ENCODE measurements at places on chromosomes 5 and 9.

- no peak for DNase-seq
Observed at GRCh38 chr9:32590476-32590875, 17.5 kb upstream of the NDUFB6 start.

DNA sequence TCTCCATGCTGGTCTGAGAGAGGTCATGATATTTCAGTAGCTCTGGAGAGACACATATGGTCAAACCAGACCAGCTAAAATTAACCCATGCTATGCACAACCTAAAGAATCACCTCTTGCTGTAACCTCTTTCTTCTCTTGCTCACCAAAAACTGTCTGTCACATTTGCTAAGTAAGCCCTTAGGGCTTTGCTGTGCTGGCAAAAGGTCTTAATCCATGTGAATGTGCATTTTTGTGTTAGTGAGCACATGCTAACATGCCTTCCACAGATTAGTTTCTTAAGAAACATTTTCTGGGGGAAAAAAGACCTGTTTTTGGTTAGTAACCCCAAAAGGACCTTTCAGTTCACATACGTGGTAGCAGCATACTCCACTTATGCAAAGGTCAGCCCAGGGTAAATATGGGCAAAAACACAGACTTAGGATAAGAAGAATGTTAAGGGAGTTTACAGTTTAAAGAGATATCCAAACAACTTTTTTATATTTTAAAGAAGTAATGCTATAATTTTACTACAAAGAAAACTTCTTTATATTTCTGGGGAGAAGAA lies 124.2 kb upstream of the CCDC152 start:
- DNase-seq, result no peak

DNA sequence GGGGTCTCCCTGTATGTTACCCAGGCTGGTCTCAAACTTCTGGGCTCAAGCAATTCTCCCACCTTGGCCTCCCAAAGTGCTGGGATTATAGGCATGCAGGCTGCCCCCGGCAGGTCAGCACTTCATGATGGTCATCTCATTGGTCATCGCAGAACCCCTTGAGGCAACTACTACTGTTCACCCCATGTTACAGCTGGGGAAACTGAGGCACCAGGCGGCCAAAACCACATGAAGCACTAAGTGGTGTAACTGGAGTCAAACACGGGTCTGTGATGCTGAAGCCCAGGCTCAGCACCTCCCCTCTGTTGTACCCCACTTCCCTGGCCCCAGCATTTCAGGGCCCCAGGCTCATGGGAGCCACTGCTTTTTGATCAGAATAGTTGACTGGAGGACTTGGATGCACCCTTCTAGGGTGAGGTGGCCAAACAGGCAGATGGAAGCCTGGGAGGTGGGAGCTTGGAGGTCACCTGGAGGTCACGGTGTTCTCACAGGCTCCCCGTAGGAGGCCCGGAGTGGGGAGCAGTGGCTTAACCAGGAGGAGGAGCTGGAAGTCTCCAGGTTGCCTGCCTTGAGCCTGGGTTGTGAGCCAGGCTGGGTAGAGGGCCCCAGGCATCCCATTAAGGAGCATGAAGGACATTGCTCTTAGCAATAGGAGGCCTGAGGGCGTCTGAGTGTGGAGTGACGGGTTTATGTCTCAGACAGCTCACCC lies 57.3 kb upstream of the RPL26L1 start:
- no peak for DNase-seq

DNA sequence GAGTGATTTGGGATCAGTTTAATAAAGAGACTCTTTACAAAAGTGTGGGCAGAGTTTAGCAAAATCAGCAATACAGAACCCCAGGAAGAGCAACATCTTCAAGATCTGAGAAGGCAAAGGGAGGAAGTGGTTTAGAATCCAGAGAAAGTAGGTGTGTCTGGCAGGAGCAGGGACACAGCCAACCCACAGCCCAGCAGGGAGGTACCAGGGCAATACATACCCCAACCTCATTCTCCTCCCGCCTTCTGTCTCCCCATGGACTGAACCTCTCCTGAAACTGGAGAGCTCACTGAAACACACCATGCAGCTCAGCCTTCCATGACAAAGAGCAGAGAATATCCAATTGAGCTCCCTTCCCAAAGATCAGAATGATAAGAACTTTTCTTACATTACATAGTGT lies 283.4 kb downstream of the PRELID2 start:
- DNase-seq, result no peak

DNA sequence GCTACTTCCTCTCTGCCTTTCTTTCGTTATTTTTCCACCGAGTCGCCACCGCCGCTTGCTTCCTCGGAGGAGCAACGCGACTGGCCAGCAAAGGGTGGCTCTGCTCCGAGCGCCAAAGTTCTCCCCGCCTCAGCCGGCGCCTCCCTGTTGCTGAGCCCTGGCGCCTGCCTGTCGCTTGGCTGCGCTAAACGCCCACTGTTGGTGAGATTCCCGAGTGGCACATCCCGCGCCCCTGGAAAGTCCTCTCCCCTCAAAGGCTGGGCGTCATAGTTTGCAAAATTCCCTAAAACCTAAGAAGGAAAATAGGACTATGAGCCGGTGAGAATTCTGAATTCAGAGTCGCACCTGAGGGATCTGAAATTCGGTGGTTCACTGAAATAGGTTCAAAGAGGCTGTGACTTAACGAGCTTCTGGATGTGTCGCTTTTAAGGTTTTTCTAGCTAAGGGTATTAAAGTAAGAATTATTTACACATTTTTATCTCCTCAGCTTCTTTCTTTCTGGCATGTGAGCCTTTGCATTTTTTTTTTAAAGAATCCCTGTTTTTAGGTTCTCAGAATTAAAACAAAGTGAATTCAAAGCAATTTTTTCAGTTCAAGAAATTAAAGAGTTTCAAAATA lies at the start of gene GRIN3A:
TSS of gene GRIN3A (minus strand) at position 82 of the 618 bp plus-strand sequence. CDS start 668 bp downstream, outside the sequence.
- no peak for DNase-seq

DNA sequence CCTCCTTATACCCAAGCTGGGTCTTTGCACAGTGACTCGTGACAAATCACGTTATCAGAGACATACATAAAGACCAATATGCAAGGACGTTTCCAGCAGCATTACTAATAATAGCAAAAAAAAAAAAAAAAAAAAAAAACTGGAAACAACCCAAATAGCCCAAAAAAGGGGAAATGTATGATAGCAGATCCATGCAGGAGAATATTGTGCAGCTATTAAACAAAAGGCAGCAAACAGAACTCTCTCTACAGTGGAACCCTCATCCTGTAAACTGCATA lies 37.7 kb downstream of the C5orf15 start:
- DNase-seq, result no peak

- no peak for DNase-seq
Observed at GRCh38 chr5:116681334-116682013, 106.9 kb upstream of the SEMA6A start.

DNA sequence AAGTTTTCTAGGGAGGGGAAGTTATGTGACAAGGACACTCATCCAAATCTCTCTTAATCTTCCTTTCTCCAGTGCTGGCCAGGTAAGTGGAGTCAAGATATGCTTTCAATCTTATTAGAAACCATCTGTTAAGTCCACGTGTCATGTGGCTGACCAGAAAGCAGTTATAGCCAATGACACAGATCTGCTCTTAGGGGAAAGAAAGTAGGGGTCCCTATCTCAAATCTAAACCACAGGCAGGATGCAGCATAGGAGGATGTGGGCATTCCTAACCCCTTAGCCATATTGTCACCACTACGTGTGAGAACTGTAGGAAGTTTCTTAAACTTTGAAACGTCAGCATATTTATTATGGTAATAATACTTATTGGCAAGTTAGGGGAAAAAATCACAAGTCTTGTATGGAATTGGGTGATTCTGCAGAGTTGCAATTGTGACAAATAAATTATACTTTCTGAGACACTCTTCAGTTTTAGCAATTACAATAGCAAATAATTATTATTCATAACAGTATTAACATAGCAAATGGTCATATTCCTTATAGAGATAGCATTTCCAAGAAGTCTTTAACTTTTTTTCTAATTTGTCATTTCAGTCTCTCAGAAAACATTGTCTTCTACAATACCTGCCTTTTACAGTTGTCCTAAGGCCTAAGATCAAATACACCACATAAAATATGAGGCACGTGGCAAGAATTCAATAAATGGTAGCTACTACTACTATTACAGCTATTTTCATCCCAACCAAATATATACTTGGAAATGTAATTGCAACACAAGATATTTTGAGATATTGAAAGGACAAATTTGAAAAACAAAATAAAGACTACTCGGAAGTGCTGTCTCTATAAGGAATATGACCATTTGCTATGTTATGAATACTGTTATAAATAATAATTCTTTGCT lies 236.9 kb downstream of the PDE4D start:
- DNase-seq, result no peak

DNA sequence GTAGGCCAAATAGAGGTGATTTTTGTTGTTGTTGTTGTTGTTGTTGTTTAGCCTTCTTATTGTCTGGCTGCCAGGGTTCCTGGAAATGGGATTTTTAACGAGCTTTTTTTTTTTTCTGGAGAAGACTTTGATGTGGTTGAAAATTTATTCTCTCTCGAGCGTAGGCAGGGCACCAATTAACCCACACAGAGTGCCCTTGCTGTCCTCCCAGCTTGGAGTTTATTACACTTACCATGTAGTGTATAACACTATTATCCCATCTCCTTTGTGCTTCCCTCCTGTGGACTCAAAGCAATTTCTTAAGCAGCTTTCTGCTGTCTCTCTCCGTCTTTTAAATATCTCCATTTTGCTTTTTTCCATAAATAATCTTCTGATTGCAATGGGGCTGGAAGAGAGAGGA lies 57.4 kb downstream of the OR2K2 start:
- DNase-seq, result no peak

DNA sequence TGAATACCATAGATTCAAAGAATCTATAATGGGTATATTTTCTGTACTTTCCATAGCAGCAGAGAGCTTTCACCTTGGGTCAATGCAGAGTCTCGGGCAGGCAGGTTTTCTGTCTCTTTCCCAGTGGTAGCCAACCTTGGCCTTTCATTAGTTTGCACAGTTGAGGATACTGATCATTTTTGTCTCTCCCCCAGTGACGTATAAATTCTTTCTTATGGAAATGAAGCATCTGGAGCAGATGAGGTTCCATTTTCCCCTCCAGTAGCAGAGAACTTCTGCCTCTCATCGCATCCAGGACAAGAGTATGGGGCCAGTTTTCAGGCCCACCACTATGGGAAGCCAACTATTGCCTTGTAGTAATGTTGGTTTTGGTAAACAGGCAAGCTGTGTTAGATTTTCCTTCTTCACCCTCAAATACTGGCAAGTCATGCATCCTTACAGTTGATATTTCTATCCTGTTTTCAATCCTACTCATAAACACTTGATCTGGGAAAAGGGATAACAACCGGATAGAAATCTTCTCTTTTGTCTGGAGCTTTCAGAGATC lies 845.2 kb upstream of the CDH18 start:
- no peak for DNase-seq

DNA sequence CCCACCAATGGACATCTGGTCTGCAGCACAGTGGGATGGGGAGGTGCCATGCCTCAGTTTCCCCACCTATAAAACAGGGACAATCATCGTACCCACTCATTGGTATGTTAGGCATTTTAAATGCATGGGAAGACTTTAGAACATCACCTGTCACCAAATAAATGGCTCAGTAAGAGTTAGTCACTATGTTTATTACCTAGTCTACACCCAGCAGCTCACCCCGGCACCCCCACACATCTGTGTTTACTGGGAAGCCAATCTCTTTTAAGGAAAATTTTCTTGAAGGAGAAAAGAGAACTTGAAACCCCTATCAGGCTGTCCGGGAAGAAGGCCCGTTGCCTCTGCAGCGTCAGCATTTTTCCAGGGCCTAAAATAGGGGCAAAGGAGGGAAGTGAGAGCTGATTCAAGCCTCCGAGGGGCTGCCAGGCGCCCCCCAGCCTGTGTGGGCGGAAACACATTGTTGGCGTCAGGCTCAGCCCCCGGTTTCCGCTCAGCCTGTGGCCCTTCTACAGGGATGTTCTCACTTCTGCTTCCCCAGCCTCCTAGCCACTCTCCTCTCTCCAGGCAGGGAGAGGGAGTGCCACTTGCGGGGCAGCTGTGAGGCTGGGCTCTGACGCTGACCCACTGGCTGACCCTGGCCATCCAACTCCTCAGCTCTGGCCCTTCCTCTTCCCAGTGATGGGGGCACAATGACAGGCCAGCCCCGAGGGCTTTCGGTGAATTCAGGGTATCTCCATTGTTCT lies 4.6 kb downstream of the CSF1R start:
- no peak for DNase-seq

DNA sequence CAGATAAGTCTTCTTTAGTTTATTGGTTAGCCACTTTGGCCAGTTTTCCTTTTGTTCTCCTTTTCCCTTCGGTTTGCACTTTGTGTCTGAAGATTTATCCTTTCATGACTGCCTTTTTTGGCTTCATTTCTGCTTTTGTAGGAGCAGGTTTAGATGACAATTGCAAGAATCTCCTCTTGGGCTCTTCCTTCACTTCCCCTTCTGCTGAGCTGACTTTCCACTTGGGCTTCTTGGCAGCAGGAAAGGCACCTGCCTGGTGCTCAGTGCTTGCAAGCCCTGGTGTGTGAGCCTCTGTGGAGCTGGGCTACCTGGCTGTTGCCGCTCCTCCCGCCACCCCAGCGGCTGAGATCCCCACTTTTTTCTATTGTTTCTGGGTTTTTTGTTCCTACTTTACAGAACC lies 7.3 kb downstream of the CCDC112 start:
- DNase-seq, result no peak

GRCh38 chr5:14240359-14240758 lies 97.2 kb downstream of the TRIO start:
- DNase-seq, result no peak

- DNase-seq, result no peak
Observed at GRCh38 chr5:179298181-179298993, 46.9 kb downstream of the ADAMTS2 start.

- no peak for DNase-seq
Observed at GRCh38 chr9:89613912-89614892, 9.4 kb downstream of the GADD45G start.

GRCh38 chr5:181223729-181224389 lies 778 bp downstream of the TRIM41 start:
- no peak for DNase-seq

DNA sequence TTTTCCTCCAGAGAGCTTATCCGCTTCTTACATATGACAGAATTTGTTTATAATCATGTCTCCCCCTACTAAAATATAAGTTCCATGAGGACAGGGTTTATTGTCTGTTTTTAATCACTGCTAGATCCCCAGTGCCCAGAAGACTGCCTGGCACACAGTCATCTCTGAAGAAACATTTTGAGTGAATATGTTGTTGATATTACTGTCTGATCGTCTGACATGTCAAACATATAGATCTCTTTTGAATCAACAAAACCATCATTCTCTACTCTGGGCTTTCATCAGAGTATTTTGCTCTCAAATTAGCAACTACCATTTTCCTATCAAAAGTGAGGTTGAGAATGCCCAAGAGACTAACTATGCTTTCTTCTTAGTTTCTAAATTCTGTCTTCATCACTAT lies 67.3 kb upstream of the SHISAL2B start:
- no peak for DNase-seq

DNA sequence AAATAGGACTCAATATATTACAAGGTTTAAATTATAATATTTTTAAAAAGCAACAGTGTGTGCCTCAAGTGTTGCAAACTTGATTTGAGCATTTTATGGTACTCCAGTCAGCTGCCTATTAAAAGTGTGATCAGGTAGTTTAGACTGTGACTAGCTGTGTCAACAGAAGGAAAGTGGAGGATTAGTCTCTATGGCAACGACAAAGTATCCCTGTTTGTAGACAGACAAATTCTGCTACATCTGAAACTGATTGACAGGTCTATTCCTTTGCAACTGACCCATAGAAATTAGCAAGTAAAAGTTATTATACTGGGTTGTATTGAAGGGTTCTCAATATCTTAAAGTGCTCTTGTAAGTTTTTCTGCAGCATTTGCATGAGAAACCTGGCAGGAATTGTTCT lies 249.8 kb upstream of the ARRDC3 start:
- DNase-seq, result no peak

All from activated T-cell treated with anti-CD3 and anti-CD28 coated beads, Interleukin-2, amount 50 U/mL, for 4 hours (primary cell).